ENCODE measurements at places on chromosomes 16 and 17. TPM values are rescaled to one million over a fixed set of nuclear protein-coding genes. Genes with fewer than 3 reads are reported as not detected.

GRCh38 chr17:76716146-76716838 lies 5.5 kb upstream of the MXRA7 start:
- DNase-seq, result peak; percentile 82

DNA sequence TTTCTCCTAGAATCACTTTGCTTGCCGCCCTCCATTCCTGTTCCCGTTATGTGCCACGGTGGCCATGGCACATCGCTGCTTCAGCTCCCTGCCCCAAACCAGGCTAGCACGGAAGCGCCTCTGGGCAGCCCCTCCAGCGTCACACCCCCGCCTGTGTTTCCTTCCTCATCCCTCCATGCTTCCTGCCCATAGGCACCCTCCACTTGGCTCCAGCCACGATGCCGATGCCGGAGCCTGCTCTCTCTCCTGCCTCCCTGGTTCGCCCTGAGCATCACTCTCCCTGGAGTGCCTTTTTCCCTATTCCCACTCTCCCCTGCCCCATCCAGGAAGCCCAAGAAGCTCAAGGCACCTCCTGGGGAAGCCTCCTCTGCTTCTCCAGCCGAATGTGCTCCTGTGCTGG lies 3.2 kb upstream of the ARHGAP23 start:
- no peak for DNase-seq

Gene TBC1D3K
- total RNA-seq, result not detected

Gene SSTR5
- not detected for total RNA-seq

Gene TBC1D3I
- total RNA-seq, result 0.17 TPM

DNA sequence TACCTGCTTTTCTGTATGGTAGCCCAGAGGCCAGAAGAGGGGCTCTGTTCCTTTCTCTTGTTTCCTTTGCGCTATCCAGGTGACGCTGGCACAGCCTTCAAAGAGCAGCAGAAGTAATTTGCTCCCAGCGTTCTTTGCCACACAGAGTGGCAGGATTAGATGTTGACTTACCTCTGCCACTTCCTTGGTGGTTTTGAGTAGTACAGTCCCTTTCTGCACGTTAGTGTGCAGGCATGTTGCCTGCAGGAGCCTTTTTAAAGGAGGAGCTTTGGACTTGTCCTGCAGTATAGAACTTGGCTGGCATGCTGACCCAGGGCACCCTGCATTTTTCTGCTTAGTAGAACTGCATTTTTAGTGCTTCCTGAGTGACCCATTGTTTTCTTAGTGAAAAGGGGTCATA lies at the start of gene ABCC11:
ABCC11 (minus strand) TSS at position 229 of the 400 bp plus-strand sequence. CDS start 15,618 bp downstream, outside the sequence.
- DNase-seq, result no peak

DNA sequence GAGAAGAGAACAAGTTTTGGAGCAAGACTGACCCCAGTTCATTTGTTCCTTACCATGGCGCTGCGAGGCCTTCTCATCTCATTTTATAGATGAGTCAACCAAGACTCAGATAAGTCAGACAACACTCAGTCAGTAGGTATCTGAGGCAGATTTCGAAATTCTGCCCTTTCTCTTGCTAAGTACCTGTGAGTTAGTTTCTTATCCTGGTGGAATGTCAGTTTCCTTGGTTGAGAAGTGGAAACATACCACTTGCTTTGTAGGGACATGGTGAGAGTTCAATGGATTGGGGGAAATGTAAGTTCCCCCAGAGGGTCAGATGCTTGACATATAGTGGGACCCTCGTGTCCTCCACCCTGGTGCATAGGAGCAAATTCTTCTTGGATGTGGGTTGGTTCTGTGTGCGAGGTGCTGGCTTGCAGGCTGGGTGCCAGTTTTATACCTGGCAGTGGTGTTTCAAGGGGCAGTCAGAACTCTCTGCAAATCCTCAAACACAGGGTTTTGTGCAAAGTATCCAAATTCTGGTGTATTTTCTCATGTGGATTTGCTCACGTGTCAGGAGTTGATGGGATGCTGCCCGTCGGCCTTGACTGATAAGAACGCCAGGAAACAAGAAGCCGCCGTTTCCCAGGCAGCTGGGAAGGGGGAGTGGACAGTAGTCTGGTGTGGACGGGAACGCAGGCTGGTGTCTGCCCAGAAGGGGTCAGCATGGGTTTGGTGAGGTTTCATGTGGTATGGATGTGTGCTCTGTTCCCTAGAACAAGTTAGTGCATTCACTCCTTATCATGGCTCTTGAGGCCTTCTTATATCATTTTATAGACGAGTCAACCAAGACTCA lies 61.1 kb upstream of the CIBAR2 start:
- DNase-seq, result no peak

DNA sequence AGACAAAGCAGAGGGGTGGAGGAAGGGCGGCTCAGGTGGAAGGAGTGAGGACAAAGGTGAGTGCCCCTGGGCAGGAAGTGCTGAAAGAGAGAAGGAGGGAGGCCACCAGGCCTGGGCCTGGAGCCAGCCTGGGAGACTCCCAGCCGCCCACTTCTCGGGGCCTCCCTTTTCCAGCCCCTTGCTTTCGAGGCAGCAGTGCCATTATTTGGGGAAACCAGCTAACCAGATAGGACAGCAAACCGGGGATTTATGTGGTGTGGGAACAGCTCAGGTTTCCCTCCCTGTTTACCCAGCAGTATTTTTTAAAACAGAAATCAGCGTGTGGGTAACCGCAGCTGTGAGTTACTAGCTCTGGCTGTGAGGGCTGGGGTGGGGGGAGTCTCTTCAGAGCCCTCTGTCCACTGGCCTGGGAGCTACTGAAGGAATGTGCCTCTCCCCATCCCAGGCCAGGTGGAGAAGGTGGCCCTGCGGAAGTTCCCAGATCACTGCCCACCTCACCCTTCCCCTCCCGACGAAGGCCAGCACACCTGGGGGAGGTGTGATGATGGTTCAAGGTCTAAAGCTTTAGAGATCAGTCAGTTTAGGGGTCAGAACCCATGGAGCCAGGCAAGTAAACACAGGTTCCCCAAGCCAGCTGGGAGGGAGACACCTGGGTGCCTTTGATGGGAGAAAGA lies 8.4 kb upstream of the MEOX1 start:
- peak; percentile 46 for DNase-seq

Gene KRT17
- total RNA-seq, result not detected

DNA sequence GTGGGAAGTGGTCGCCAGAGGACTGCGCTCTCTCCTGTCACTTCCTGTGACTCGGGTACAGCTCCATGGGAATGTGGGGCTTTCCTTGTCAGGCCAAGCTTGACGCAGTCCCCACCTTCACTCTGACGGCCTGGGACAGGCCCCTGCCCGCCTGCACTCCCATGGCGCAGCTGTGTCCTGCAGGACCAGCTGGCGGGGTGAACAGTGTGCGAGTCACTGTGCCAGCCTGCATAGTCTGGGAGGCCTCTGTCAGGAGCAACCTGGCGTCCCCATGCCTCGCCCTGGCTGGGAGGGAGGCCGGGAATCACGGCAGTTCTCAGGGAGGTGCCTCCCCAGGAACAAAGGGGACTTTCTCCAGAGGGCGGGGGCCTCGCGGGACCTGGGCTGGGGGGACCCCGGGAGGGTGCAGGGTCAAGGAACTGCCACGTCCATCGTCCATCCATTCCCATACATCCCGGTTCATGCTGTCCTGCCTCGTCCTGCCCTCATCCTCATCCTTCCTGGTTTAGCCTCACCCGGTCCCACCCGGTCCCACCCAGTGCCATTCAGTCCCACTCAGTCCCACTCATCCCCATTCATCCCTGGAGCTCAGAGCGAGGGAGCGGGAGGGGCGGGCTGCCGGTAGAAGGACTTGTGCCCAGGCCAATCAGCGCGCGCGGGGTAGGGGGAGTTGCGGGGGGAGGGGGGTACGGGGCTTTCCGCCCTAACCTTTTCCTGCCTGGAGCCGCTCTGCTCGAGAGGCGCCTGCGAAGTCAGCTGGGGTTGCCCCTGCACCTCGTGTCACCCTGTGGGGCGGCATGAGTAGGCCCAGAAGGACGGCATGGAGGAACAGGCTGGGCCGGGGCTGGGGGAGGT lies 13.4 kb downstream of the FLYWCH1 start:
- DNase-seq, result no peak

DNA sequence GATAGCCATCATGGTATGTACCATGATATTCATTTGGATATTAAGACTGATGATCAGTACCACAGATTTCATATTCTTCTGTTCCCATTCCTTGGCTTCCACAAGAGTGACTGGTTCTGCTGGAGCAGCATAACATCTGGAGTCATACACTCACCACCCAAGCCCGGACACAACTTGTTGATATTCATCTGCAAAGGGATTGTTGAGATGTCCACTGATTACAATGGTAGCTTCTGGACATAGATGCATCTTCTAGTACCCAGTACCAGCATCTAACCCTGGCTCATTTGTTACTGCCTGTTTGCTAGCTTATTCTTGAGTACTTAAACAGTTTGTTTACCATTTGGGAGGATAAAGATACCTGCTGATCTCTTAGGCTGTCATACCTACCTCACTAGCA lies 235.7 kb upstream of the AXIN2 start:
- no peak for DNase-seq

- no peak for DNase-seq
These were observed 10.4 kb upstream of the HLF start for GRCh38 chr17:55254375-55254774.

Gene ASPA
- total RNA-seq, result 0.89 TPM

Gene PRSS53
- total RNA-seq, result 0.51 TPM

Gene DNAH17
- total RNA-seq, result 0.09 TPM

DNA sequence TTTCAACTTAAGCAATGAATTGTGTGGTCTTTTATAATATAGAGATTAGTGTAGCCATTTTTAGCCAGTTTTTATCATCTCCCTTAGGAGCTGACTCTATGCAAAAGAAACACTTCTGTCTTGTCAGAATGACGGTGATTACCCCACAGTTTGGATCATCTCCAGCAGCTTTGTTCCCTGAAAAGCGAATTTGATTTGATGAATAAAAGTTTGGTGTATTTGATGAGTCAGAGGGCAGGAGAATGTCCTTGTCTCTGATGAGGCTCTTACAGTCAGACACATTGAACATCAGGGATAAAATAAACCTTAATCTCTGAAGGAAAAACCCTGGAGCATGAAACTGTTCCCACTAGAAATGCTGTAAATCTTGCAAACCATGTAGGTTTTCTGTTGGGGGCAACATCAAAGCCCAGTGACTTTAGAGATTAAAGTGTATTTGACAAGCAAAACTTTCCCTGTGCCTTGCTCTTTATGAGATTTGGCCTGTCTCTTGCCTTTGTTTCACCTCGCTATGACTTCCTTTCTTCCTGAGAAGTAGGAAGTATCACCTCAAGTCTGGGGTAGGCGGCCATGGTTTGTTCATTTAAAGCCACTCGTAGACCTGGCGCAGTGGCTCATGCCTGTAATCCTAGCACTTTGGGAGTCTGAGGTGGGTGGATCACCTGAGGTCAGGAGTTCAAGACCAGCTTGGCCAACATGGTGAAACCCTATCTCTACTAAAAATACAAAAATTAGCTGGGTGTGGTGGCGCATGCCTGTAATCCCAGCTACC lies 209.3 kb downstream of the FTO start:
- DNase-seq, result no peak

Gene TBC1D3E
- total RNA-seq, result 0.33 TPM

DNA sequence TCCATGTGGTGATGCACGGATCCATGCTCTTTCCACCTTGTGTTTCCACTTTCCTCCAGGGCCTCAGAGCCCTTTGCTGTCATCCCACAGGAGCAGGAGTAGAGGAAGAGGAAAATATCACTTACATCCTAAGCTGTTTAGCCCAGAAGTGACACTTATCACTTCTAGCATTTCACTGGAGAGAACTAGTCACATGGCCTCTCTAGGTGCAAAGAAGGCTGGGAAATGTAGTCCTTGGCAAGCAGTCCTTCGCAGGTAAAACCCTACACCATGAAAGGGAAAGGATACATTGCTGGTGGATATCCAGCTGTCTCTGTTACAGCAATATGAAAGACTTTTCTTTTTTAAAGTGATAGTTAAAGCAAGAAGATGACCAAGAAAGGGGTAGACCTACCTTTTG lies 185.9 kb downstream of the RGS9 start:
- DNase-seq, result no peak

GRCh38 chr17:8243827-8244226 lies 4.0 kb downstream of the CTC1 start:
- DNase-seq, result no peak

- no peak for DNase-seq
These were observed 200.6 kb downstream of the FTO start for GRCh38 chr16:53904533-53904932.

Gene PLA2G15
- 19.8 TPM for total RNA-seq

Gene COIL
- total RNA-seq, result 6.1 TPM

- no peak for DNase-seq
These were observed 27.2 kb downstream of the MGRN1 start for GRCh38 chr16:4651827-4652226.

GRCh38 chr16:47492428-47493377 lies 31.6 kb downstream of the PHKB start:
- DNase-seq, result no peak

DNA sequence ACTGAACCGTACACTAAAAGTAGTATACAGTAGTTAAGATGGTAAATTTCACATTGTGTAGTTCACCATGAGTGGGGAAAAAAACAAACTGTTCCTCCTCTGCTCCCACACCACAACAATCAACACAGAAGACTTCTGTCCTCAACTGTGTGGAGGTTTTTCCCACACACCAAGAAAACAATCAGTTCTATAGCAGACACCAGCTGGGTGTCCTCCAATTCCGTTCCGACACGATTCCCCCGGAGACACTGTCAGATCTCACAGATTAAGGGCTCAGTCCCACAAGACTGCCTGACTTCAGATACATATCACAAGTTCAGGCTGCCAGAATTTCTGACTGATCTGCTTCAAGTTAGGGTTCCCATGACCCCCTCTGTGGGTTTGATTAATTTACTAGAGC lies 31.8 kb downstream of the BBS2 start:
- DNase-seq, result no peak

DNA sequence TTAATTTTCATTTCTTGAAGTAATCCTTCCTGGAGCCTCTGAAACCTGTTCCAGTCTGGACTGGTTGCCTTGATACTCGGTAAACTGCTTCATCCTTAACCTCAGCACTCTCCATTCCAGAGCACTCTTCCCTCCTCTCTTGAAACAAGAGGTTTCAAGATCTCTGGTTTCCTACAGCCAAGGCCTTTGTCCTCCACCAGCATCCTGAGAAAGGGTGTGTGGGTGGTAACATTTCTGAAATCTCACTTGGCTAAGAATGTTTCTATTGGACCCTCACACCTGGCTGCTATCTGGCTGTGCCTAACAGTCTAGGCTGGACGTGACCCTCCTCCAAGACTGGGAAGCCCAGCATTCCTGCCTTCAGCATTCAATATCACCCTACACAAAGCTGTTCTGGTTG lies 99.7 kb downstream of the CYTH1 start:
- no peak for DNase-seq

- no peak for DNase-seq
These were observed 308 bp downstream of the ADCY9 start for GRCh38 chr16:4115949-4116318.

Gene ECI1
- 53.0 TPM for total RNA-seq

GRCh38 chr17:29390851-29391631 lies 878 bp downstream of the TAOK1 start:
- DNase-seq, result peak; percentile 39

GRCh38 chr16:89370081-89370511 lies 120.3 kb downstream of the ANKRD11 start:
- no peak for DNase-seq

Gene KRT37
- not detected for total RNA-seq
